Activated naive CD4-positive, alpha-beta T cell (primary cell): ENCODE measurements at places on chromosomes 7 and 10.

DNA sequence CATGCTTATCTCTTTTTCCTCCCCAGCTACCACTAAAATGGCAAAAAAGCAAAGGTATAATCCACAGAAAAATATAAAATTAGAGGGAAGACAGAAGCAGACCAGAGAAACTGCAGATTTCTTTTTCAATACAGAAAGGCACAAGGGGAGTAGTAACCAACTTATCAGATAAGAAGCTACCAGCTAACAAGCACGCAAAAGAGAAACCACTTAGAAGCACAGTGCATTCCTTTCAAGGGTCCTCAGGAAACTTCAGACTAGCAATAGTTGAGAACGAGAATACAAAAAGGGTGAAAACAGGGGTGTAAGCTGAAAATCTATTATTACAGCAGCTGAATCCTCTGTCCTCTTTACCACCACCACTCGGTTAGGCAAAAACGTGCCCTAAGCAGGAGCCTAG lies 9.9 kb upstream of the OR2A5 start:
- DNase-seq, result no peak

- DNase-seq, result no peak
These were observed 58.8 kb downstream of the PARP12 start for GRCh38 chr7:140003913-140004382.

DNA sequence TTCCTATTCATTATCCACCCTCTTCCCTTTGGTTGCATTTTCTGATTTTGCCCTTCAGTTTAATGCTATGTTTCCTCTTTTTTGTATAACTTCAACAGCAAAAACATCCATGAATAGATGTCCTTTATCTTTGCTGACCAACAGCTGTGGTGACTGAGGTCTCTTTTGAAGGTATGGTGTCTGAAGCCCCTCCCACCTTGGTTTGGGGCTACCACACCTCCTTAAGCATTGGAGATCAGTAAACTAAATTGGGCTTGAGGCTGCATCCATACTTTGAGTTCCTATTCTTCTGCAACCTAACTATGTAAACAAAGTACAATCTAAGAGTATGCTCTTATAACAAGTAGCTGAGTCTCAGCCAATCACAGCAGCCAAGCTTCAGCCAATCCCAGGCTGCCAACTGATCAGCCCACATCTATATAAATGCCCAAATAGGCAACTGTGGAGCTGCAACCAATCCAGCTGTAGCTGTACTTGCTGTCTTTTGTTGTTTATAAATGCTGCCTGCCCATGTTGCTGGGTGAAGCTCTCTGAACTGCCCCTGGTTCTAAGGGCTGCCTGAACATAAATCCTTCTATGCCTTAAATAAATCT lies 69.4 kb upstream of the PDLIM1 start:
- no peak for DNase-seq

DNA sequence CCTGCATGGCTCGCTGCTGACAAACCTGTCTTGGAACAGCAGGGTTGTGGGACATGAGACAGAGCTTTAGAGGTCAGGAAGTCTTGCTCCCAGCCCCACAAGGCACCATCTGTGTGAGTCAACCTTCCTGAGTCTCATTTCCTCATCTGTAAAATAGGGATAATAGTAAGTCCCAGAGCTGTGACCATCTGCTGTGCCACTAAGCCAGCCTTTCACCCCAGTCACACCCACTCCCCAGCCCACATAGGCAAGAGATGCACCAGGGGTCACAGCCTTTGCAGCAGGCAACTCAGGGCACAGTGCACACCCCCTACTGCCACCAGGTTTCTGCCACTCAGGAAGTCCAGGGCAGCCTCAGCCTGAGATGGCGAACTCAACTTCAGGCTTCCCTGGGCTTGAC lies 29.4 kb upstream of the CDH23 start:
- DNase-seq, result no peak

GRCh38 chr7:506391-506831 lies 13.2 kb downstream of the PDGFA start:
- no peak for DNase-seq

DNA sequence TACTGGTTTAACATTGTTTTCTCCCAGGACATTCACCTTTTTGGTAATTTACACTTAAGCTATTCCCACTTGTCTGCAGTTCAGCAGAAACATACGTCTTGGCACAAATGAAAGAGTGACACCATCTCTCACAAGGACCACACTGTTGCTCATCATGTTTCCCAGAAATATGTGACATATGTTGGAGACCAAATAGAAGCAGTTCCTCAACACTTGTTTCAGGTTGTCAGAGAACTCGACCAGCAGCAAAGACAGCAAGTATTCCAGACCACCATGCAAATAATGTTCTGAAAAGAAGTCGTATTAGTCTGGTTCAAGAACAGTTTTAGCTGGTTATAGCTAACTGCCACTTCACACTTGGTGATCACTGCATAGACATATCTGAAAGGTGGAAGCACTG lies 81.3 kb upstream of the KLF6 start:
- no peak for DNase-seq
